NCI-H1417 (cell line): ENCODE measurements at places on chromosomes 2 and 18.

GRCh38 chr2:189000221-189000620 is 26.0 kb downstream of the COL3A1 start:
- no peak for DNase-seq

DNA sequence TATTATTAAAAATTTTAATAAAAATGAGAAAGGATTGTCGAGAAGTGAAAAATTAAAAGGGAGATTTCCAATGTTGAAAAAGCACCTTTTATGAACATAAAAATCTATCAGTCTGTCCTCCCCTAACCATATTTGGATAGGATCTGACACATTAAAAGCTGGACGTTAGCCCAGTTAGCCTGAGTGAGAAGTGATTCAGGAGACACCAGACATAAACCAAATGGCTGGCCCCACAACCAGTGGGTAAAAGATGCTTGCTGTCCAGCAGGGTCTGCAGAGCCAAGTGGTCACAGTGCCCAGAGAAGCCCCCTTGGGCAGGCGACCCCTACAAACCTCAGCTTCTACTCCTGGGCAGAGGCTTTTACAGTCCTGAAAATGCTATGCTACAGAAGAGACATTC is 253.8 kb upstream of the LYPD1 start:
- DNase-seq = no peak

DNA sequence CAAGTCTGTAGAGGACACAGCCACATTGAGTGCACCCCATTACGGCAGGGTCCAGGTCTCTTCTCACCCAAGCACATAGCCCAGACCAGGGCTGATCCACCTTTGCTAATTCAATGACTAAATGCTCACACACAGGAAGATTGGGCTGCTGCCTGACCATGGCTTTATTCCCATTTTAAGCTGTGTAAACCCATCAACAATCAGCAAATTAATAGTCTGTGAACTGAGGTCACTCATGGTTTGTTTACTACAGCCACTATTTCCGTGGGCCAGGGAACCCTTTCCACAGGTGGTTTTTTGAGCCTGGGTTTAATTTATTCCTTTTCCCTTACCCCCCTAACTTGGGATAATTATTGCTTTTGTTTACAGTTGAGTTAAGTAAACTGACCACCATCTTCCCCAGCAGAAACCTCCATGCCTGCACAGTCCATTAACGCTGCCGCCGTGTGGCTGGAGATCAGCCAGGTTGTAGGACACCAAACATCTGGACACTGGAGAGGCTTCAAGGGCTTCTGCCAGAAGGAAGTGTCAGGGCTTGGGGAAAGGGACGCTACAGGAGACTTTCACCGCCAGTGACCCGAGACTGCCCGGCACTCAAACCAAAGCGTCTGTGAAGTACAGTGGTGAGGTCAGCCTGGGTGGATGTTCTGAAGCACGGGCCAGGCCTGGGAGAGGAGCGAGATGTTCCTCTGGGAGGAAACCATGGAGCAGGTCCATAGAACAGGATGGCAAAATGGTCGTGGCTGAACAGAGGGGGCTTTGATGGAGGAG is 282.9 kb downstream of the DYSF start:
- DNase-seq = no peak

DNA sequence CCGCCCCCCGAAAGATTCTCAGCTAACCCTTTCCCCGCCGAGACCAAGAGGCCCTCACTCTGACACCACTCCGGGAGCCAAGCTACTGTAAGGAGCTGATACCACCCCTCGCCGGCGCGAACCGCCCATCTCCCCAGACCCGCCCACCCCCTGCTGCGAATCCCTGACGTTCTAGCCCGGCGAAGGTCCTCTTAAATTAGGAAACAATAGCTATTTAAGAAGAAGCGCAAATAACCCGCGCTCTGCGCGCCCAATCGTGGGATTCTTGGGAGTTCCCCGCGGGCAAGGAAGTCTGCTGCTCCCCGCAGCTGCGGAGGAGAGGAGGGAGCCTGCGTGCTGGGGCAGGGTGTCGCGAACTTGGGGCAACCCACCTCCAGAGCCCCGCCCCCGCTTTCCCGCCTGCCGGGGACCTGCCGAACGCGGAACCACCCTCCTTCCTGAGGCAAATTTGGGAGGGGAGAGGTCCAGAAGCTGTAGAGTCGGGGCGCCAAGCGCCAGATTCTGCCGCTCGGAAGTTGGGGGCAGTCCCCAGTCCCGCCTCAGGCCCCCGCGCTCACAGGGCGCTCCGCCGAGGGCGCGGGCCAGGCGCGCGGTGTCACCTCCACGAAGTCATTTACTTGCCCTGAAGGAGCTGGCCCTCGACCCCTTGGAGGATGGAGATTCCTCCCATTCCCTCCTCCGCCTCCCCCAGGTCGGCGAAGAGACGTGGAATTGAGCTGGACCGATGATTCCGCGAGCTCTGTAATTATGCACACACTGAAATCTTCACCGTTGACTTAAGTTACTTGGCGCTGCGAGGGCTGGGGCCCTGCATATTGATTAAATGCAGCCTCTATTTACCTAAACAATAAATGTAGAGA is 8.4 kb upstream of the SP9 start:
- no peak for DNase-seq

DNA sequence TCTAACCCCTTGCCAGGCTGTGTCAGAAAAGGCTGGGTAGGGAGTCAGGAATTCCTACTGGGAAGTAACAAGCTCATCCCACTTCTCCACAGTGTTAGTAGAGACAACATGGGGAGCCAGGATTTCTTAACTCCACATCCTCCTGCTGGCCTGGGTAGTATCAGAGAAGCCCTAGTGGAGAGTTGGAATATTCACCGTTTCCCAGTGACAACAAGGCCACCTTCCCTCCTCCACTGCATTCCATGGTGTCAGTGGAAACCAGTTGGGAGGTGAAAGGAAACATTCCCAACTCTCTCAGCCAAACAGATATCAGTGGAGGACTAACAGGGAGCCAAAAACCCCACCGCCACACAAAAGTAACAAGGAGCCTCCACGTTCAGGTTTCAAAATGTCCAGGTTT is 41.2 kb downstream of the SRD5A2 start:
- DNase-seq = no peak

DNA sequence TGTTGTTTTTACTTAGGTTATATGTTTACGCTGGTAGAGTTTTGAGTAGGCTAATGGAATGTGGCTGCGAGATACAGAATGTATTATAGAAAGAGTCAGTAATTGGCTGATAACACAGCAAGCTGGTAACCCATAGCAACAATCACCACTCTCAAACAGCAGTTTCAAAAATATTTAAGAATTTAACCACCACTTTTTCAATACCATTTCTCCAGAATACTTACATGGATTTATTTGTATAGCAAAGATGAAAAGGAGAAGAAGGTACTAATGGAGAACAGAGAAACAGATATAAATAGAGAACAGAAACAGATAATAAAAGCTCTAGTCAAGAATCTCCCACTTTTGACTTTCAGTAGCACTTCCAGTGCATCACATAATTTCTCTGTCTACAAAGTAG is 188.3 kb upstream of the SLC39A10 start:
- no peak for DNase-seq

GRCh38 chr2:129708221-129708967 is 271.1 kb upstream of the RAB6C start:
- no peak for DNase-seq

- DNase-seq = no peak
These were observed 65.8 kb downstream of the RBMS1 start for GRCh38 chr2:160427629-160428404.

- DNase-seq = no peak
These were observed 175.4 kb downstream of the SMAD2 start for GRCh38 chr18:47755102-47755456.
